ENCODE measurements at places on chromosomes 4 and X.

DNA sequence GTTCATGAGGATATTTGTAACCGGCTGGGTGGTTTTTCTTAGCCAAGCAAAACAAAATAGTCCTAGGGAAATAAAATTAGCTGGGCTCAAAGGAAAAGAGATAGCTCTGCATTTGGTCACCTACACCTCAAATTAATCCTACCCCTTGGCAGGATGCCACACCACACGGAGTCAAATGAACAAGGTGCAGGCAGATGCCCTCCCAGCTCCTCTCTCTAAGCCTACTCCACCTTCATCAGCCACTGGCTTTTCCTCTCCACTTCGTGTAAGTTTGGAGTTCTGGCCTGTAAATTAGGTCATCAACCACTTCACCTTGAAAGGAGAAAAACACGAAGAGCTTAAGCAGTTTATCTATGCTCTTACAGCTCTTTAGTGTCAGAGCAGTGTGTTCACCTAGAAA, 1.4 kb downstream of the DDIT4L start:
- no peak for DNase-seq

DNA sequence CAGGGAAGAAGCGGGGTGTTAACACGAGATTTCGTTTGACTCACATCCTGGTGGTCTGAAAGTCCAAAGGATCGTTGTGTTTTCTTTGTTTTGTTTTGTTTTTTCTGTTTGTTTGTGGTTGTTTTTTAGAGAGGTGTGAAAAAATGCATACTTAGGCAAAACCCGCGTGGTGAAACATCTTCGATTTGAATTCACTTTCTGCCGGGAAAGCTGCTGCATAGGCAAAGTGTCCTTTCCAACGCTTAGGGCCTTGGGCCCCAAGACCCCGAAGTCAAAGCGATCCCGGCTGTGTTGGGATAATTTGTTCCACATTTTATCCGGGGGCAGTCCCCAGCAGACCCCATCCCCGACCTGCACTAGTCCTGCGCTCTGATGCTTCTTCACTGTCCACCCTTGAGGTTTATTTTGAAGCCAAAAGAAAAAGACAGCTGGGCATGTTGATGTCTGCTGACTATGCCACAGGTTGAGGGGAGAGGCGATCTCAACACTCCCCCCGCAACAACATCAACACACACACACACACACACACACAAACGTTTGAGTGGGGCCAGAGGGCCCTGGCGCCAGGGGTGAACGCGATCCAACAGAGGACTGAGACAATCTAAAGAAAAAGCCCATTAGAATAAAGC, 2.0 kb downstream of the MSX1 start:
- no peak for DNase-seq

DNA sequence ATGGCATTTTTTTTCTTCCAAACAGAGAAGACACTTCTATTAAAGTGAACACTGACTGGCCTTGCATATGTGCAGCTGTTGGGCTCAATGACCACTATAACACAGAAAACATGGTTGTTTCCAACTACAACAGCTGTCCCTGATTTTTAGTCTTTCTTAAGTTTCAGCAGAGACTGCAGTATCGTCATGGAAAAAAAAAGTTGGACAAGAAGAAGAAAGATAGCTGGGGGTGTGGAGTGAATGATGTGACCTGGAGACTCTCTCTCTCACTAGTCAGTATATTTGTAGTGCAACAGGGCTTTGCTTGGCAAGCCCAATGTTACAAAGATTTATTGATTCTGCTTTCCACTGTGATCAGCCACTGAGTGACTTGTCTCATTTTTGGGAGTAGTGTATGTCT, 29.5 kb upstream of the C4orf54 start:
- DNase-seq: no peak

DNA sequence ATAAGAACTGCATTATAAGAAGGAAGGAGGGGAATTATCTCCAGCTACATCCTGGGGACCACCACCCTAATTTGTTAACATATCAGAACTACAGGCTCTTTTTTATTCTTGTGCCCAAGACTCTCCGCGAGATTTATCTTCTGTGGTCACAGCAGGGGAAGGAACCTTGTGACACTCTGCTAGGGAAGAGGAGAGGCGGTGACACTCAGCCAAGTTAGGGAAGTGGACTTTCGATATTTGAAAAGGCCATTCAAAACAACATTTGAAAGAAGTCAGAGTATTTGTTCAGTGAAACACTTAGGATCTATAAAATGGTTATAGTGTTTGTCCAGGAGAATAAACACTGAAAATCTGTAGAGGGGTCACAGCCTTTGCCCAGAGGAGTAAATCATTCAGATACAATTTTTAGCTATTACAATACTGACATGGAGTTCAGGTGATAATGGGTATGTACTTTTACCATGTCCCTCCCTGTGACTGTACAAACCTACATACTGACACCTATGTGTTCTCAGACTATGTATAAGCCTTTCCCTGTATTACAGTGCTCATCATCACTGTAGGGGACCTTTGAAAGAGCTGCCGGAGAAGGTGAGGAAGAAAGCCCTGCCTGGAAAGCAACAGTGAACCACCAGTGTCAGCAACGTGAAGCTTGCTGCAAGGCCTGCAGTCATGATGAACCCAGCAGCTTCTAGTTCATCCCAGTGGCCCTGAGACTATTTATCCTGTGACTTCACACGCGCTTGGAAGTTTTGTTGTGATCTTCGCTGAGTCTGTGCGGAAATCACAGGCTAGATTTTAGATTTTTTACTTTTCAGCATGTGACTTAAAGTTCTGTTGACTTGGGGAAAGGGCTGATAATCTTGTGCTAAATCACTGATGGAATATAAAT, 8.5 kb upstream of the PTTG2 start:
- DNase-seq: no peak

DNA sequence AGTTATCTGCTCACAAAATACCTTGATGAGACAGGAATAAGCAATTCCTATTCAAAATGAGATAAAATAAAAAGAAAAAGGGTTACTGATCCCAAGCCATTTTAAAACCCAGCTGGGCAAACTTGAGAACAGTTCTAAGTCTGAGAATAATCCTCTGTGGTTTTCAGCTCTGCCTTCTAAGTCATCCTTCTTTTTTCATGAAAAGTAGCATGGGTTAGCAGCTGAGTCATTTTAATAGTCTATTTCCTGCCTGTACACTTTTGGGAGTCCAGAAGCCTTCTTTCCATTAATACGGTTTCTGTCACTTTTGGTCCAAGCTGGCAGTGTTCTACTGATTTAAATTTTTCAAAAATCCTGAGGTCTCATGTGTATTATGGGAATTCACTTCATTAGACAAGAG, 374.3 kb downstream of the IQCM start:
- DNase-seq: no peak
